CD4-positive, alpha-beta T cell treated with Interleukin-6 for 4 hours (primary cell): ENCODE measurements at places on chromosomes 7 and 10.

DNA sequence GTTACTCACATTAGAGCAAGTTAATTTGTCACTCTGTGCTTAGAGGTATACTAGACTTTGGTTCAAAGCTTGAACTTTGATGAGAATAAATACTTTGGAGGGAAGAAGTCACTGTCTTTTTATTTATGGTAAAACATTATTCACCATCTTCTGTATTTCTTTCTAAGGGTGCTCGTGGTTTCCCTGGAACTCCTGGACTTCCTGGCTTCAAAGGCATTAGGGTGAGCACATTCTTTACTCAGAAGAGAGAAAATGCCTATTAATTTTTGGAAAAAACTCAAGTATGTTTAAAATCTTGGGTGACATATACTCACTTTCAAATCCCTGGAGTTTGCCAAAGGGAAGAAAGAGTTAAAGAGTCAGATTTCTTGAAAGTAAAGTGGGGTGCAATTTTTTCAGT is 10.8 kb downstream of the COL1A2 start:
- no peak for DNase-seq

DNA sequence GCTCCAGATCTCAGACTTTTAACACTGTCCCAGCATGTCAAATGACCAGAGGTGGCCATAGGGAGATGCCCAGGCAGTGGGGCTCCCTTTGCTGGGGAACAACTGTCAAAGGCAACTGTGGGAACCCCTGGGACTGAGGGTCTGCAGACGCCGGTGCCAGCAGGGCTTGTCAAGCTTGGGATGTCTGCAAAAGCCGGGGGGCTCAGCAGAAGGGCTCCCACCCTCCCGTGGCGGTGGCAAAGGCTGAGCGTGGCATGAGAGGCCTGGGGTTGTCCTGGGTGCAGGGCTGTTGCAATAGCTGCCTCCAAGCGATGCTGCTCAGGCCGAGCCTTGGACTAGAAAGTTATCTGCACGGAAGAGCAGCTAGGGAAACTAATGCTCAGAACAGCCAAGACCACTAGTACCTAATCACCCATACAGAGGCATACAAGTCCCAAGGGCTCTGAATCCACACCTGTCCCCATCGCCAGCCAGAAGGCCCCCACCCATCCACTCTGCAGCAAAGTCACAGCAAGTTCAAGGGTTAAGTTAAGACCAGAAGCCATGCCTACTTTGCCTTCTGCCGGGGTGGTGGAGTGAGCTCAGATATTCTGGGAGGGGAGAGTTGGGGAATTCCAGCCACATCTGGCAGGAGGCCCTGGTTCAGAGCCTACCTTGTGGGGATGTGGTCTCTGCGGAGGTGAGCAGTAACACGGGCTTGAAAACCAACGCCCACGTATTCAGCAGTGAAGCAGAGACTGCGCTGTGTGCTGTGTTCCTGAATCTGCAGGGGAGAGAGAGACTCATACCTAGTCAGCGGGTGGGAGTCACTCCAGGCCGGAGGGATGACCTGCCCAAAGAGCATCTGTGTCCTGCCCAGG is 4.6 kb downstream of the SH2B2 start:
- no peak for DNase-seq

- DNase-seq = no peak
Observed at GRCh38 chr10:72729528-72729927, 37.6 kb downstream of the MCU start.

DNA sequence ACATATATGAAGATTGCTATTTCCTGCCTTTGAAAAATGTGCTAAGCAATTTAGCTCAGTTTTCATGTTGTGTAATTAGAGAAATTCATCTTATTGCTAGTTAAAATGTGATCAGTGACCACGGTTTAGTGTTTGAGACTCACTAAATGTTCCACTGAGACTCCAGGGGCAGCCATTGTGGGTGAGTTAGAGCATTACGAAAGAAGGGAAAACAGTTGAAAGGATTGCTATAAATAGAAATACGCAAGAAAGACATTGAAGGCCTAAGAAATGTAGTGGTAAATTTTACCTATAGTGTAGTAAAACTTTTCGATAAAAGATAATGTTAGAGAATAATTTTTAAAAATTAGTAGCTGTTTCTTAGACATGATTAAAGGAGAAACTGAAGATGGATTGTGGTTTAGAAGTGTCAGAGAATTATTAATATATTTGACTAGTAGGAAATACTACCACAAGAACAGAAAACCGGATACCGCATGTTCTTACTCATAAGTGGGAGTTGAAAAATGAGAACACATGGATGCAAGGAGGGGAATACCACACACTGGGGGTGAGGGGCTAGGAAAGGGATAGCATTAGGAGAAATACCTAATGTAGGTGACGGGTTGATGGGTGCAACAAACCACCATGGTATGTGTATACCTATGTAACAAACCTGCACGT is 394.5 kb downstream of the SEMA3D start:
- DNase-seq = no peak

- no peak for DNase-seq
Observed at GRCh38 chr10:73163096-73163495, 4.7 kb downstream of the ECD start.

- DNase-seq = no peak
Observed at GRCh38 chr10:34252111-34252510, 563.0 kb downstream of the PARD3 start.

- DNase-seq = no peak
Observed at GRCh38 chr10:132959559-132959961, 17.2 kb upstream of the CFAP46 start.

GRCh38 chr10:31932838-31933237 is 4.2 kb upstream of the ARHGAP12 start:
- DNase-seq = no peak

DNA sequence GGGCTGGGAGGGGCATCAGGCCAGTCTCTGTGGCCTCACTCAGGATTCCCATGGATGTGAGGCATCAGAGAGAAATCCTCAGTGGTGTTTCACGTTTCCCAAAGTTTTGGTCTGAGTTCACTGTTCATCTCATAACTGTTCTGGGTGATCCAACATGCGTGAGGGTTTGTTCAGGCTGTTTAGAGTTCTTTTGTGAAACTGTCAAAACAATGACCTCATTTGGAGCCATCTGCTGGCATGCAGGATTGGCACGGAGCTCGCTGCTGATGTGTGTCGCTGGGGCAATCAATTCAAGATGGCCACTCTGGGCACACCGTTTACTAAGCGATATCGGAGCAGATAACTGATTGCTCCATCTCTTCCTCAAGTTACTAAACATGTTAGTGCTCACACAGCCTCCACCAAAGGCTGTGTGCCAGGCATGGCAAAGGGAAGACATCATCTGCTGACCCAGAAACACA is 365.6 kb downstream of the WDR11 start:
- no peak for DNase-seq

DNA sequence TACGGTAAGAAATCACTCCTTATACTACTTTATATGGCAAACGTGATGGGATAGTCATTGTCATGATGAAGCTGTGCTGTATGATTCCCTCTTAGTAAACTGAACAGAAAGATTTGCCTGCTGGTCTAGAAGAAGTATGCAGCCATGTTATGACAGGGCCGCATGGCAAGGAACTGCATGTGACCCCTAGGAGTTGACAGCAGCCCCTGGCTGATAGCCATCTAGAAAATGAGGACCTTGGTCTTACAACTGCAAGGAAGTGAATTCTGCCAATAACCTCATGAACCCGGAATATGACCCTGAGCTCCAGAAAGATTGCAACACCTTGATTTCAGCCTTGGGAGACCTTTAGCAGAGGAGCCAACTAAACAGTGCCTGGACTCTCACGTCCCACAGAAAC is 193.3 kb downstream of the SEMA3E start:
- DNase-seq = no peak

DNA sequence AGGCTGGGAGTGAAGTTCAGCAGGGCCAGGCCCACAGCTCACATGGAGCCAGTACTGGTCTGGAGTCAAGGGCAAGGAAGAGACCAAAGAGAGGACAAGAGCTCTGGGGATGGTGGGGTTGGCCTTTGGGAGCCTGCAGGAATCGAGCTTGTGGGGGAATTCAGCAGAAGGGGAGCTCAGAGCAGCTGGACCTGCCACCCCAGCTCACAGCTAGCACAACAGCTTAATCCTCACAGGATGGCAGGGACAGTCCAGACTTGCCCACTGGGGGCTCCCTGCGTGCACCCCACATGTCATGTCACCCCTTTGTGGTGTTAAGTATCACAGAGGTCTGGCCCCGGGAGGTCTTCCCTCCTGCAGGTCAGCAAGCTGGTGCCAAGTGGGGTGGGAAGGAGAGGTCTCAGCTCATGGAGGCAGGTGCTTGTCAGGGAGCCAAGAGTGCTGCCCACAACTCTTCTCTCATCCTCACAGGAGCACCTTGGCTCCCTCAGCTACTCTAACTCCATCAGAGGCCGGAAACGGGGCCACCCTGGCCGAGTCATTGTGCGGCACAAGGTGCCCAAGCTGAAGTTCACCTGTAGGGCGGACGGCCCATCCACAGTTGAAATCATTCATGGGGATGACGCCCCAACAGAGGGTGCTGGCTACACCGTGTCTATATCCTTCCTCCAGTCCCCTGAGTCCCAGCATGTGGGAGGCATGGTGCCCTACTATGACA is 22.5 kb downstream of the CUZD1 start:
- DNase-seq = no peak

DNA sequence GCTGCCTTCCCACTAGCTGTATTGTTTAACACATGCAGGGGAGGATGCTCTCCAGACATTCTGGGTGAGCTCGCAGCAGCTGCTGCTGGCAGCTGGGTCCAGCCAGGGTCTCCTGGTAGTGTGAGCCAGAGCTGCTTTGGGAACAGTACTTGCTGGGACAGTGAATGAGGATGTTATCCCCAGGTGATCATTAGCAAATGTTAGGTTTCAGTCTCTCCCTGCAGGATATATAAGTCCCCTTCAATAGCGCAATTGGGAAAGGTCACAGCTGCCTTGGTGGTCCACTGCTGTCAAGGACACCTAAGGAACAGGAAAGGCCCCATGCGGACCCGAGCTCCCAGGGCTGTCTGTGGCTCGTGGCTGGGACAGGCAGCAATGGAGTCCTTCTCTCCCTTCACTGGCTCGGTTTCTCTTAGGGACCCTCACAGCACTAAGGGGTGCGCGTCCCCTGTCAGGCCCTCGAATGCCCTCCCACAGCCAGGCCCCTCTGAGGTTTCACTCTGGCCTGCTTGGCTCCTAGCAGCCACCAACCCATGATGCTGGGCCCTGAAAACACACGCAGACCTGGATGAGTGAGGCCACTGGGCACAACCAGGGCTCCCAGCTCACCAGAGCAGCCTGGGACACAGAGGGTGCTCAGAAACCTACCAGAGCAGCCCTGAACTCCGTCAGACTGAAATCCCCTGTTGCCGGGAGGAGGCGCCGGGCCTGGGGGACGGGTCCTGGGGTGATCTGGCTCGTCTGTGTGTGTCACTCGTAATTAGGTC is 173.0 kb upstream of the LANCL2 start:
- no peak for DNase-seq

GRCh38 chr7:107833684-107834106 is 30.7 kb upstream of the SLC26A3 start:
- no peak for DNase-seq

GRCh38 chr10:129191797-129192196 is 275.2 kb upstream of the MGMT start:
- no peak for DNase-seq

DNA sequence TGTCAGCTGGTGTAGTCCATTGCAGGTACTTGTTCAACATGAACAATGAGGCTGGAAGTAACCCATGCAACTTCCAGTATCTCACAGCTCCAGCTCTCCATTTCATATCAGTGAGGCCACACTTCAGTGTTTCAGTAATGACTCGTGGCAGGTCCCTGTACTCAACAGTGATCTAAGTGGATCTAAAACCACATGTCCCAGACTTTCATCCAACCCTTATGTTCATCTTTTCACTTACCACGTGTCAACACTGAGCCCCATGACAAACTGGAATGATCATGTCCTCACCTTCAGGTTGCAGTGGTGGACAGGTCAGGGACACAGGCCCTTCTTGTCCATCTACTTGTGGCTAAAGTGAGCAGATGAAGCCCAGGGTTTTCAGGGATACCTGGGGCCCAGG is 155.0 kb upstream of the GRB10 start:
- no peak for DNase-seq
